CD8-positive, alpha-beta memory T cell (primary cell): ENCODE measurements at places on chromosomes 1 and 21. TPM values are rescaled to one million over a fixed set of nuclear protein-coding genes. Genes with fewer than 3 reads are reported as not detected.

Gene F5
- 76.5 TPM for total RNA-seq

- H3K4me1 ChIP-seq, result peaks cover 11% of the 10 kb centered on the region
- peak overlapping the region; percentile 26 for H3K4me3 ChIP-seq
- H3K36me3 ChIP-seq, result no peaks in the 10 kb centered on the region
- DNase-seq, result peak; percentile 76
- H3K27ac ChIP-seq, result no peak overlapping the region
Observed at GRCh38 chr1:38046884-38047602, 450 bp upstream of the POU3F1 start.

DNA sequence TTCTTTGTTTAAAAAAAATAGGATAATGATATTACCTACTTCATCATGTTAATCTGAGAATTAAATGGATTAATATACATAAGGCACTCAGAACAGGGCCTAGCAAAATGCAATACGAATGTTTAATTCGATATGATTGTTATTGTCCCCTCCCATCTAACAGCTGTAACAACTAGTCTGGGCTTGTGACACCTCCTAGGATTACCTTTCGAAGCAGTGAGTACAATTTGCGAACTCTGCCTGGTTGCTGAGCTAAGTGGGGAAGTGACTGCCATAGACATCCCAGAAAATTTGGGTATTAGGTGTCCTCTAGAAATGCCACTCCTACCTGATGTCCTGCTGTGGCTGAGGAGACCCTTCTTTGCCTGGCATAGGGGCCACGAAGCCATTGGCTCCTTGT, 3.0 kb downstream of the RASSF5 start:
- no peaks in the 10 kb centered on the region for H3K36me3 ChIP-seq
- no peak overlapping the region for H3K27ac ChIP-seq
- no peak overlapping the region for H3K4me3 ChIP-seq
- DNase-seq, result no peak
- peaks cover 17% of the 10 kb centered on the region for H3K27me3 ChIP-seq

GRCh38 chr1:179295164-179295755, 1.7 kb downstream of the SOAT1 start:
- H3K27ac ChIP-seq, result peak overlapping the region; percentile 91
- H3K4me3 ChIP-seq, result peak overlapping the region; percentile 41
- no peaks in the 10 kb centered on the region for H3K27me3 ChIP-seq
- DNase-seq, result no peak
- H3K36me3 ChIP-seq, result no peaks in the 10 kb centered on the region

- H3K4me1 ChIP-seq, result no peaks in the 10 kb centered on the region
- H3K4me3 ChIP-seq, result no peak overlapping the region
- H3K27ac ChIP-seq, result no peak overlapping the region
- H3K36me3 ChIP-seq, result no peaks in the 10 kb centered on the region
- no peak for DNase-seq
Observed at GRCh38 chr1:243213045-243213787, 41.9 kb downstream of the CEP170 start.

DNA sequence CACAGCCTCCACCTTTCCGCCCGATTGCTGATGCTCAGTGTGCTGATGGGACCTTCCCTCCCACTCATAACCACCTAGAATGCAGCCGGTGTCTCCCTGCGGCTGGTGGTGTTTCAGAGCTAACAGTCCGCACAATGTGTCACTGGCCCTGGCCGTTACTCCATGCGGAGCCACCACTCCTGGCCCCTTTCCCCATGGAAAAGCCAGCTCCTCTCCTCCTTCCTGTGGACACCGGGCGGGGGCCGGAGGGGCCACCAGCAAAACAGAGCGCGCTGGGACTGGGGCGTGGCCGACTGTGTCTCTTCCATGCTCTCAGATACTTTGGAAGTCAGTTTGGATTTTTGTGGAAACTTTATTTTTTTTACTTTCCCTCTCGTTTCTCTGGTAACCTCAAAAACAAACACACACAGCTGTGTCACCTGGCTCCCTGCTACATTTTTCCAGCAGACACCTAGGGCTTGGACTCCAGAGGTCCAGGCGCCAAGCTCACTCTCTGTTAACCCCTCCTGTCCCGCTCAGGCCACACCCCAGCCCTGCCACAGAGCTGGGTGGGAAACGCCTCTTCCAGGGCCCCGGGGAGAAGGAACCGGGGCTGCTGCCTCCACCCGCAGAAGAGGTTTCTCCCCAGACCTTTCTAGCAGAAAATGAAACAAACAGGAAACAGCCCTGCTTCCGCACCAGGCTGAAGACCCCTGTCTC, 32.5 kb upstream of the COL6A2 start:
- no peaks in the 10 kb centered on the region for H3K4me1 ChIP-seq
- H3K27me3 ChIP-seq, result peaks cover 16% of the 10 kb centered on the region
- H3K36me3 ChIP-seq, result no peaks in the 10 kb centered on the region
- H3K27ac ChIP-seq, result no peak overlapping the region

- no peak overlapping the region for H3K27ac ChIP-seq
- no peaks in the 10 kb centered on the region for H3K36me3 ChIP-seq
- DNase-seq, result no peak
- H3K4me1 ChIP-seq, result no peaks in the 10 kb centered on the region
- H3K4me3 ChIP-seq, result no peak overlapping the region
- H3K27me3 ChIP-seq, result no peaks in the 10 kb centered on the region
Observed at GRCh38 chr1:209223791-209224190, 359.7 kb upstream of the CAMK1G start.

- H3K27me3 ChIP-seq, result no peaks in the 10 kb centered on the region
- no peak for DNase-seq
- H3K27ac ChIP-seq, result no peak overlapping the region
Observed at GRCh38 chr1:53678507-53678906, 60.5 kb downstream of the GLIS1 start.

DNA sequence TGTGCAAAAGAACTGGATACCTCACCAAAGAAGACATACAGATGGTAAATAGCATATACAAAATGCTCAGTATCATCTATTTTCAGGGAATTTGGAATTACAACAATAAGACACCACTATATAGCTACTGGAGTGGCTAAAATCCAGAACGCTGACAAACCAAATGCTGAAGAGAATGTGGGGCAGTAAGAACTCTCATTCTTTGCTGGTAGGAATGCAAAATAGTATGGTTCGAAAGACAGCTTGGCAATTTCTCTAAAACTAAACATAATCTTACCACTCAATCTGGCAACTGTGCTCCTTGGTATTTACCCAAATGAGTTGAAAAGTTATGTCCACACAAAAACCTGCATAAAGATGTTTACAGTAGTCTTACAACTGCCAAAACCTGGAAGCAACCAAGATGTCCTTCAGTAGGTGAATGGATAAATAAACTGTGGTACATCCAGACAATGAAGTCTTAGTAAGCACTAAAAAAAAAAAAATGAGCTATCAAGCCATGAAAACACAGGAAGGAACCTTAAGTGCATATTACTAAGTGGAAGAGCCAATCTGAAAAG, 26.5 kb downstream of the TARBP1 start:
- H3K4me1 ChIP-seq, result no peaks in the 10 kb centered on the region
- no peak overlapping the region for H3K27ac ChIP-seq
- DNase-seq, result no peak
- H3K4me3 ChIP-seq, result no peak overlapping the region
- no peaks in the 10 kb centered on the region for H3K27me3 ChIP-seq
- H3K36me3 ChIP-seq, result no peaks in the 10 kb centered on the region

DNA sequence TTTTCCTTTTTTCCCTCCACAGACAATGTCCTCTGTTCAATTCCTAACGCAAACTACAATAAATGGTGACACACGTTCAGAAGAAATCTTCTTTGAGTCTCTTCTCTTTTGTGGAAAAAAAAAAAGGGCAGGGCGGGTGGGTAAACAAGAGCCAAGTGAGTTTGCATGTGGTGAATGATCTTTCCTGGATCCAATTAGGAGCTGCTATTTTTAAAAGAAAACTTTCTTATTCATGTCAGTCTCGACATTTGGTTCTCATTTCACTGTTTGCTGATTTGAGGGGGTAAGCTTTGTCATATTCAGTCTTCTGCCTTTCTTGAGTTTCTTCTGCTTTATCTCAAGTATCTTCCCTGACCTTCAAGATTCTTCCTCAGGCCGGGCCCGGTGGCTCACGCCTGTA, 29.2 kb upstream of the KIF1B start:
- no peaks in the 10 kb centered on the region for H3K4me1 ChIP-seq
- no peak for DNase-seq
- peaks cover 4% of the 10 kb centered on the region for H3K36me3 ChIP-seq

Gene OLIG2
- total RNA-seq, result not detected

- no peak overlapping the region for H3K27ac ChIP-seq
- no peak overlapping the region for H3K4me3 ChIP-seq
- H3K36me3 ChIP-seq, result no peaks in the 10 kb centered on the region
- no peaks in the 10 kb centered on the region for H3K27me3 ChIP-seq
Observed at GRCh38 chr1:168960595-168960994, 145.9 kb upstream of the ATP1B1 start.

Gene LMX1A
- not detected for total RNA-seq

GRCh38 chr1:88302843-88303486, 381.1 kb upstream of the PKN2 start:
- no peaks in the 10 kb centered on the region for H3K4me1 ChIP-seq
- no peak overlapping the region for H3K27ac ChIP-seq
- no peaks in the 10 kb centered on the region for H3K36me3 ChIP-seq
- H3K4me3 ChIP-seq, result no peak overlapping the region

Gene KLHDC8A
- total RNA-seq, result not detected

Gene TDRD10
- not detected for total RNA-seq

GRCh38 chr1:70573317-70573843, 162.3 kb downstream of the CTH start:
- H3K4me3 ChIP-seq, result no peak overlapping the region
- no peaks in the 10 kb centered on the region for H3K36me3 ChIP-seq
- no peaks in the 10 kb centered on the region for H3K27me3 ChIP-seq
- H3K4me1 ChIP-seq, result no peaks in the 10 kb centered on the region

Gene WNT3A
- total RNA-seq, result not detected

Gene TIE1
- total RNA-seq, result 0.33 TPM

Gene COG2
- total RNA-seq, result 47.5 TPM

- H3K36me3 ChIP-seq, result no peaks in the 10 kb centered on the region
- H3K27ac ChIP-seq, result no peak overlapping the region
- no peaks in the 10 kb centered on the region for H3K4me1 ChIP-seq
- no peaks in the 10 kb centered on the region for H3K27me3 ChIP-seq
Observed at GRCh38 chr1:2969845-2970291, 51.4 kb upstream of the ACTRT2 start.

Gene MIER1
- total RNA-seq, result 55.3 TPM

Gene SERBP1
- 545 TPM for total RNA-seq

GRCh38 chr1:170630977-170631376, 33.0 kb upstream of the PRRX1 start:
- no peak for DNase-seq
- H3K36me3 ChIP-seq, result no peaks in the 10 kb centered on the region
- no peaks in the 10 kb centered on the region for H3K27me3 ChIP-seq
- H3K4me3 ChIP-seq, result no peak overlapping the region
- H3K4me1 ChIP-seq, result no peaks in the 10 kb centered on the region
- H3K27ac ChIP-seq, result no peak overlapping the region

Gene SPOCD1
- 0.18 TPM for total RNA-seq

Gene NHLH1
- 0.48 TPM for total RNA-seq

Gene TEDDM1
- not detected for total RNA-seq
